Epithelial cell of alveolus of lung (primary cell): ENCODE measurements at places on chromosomes 11 and 22. TPM values are rescaled to one million over a fixed set of nuclear protein-coding genes. Genes with fewer than 3 reads are reported as not detected.

OR4C12 gene
- not detected in 2 replicates for total RNA-seq

MOB2 gene
- total RNA-seq: 13.4 and 19.2 TPM in 2 replicates

TSSK2 gene
- total RNA-seq: not detected in 2 replicates

OAF gene
- total RNA-seq: 65.8 and 106 TPM in 2 replicates

FXYD2 gene
- 0.26 TPM in 1 of 2 replicates, not detected in the other for total RNA-seq

RFPL3 gene
- total RNA-seq: not detected in 2 replicates

CEP126 gene
- 1.2 and 2.8 TPM in 2 replicates for total RNA-seq

HMOX1 gene
- 7.6 and 28.7 TPM in 2 replicates for total RNA-seq

OR52I2 gene
- not detected in 2 replicates for total RNA-seq

CABP7 gene
- not detected in 2 replicates for total RNA-seq

TCF20 gene
- 21.6 and 23.7 TPM in 2 replicates for total RNA-seq

MAJIN gene
- total RNA-seq: not detected in 2 replicates

ANO1 gene
- 1.8 TPM in 1 of 2 replicates, not detected in the other for total RNA-seq

SLN gene
- total RNA-seq: 0.24 TPM in 1 of 2 replicates, not detected in the other

OR8A1 gene
- not detected in 2 replicates for total RNA-seq

CCDC90B gene
- 30.9 and 53.0 TPM in 2 replicates for total RNA-seq

NCR3LG1 gene
- total RNA-seq: 1.3 and 5.3 TPM in 2 replicates

ASCL2 gene
- 1.2 TPM in 1 of 2 replicates, not detected in the other for total RNA-seq

PTS gene
- total RNA-seq: 22.0 and 27.4 TPM in 2 replicates
